Motor neuron (in vitro differentiated cells): ENCODE measurements at places on chromosomes 5 and 9.

- no peak for ATAC-seq
Measured at GRCh38 chr5:4361753-4362152, 766.1 kb downstream of the IRX1 start.

DNA sequence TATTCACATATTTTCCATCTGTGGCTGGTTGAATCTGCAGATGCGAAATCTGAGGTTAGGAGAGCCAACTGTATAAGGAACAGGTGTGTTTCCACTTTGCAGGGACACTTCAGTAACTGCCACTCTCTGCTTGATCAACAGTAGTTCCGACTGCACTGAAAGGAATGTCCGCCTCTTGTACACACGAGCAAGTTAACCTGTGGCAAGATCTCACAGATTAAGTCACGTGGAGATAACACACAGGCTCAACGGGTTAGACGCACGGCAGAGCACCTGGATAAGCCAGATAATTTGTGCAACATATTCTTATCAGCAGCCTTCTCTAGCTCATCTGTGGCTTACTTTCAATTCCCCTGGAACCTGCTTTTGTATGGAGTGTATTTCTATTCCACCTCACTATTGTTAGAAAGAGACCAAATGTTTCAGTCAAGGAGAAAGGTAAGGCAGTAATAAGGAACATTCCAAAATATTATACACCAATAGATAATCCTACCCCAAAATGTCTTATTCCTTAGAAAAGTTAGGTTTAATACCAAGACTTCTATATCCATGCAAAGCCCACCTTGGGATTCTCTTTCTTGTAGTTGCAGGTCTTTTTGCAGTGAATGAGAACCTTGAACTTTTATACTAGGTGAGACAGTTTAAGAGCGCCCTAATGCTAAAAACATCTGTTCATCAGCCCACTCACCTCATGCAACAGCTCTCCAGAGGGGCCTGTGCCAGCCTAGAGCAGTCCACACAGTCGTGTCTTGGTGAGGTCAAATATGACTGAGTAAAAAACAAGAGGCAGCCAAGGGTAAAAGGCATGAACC, 6.5 kb upstream of the C9 start:
- no peak for ATAC-seq

DNA sequence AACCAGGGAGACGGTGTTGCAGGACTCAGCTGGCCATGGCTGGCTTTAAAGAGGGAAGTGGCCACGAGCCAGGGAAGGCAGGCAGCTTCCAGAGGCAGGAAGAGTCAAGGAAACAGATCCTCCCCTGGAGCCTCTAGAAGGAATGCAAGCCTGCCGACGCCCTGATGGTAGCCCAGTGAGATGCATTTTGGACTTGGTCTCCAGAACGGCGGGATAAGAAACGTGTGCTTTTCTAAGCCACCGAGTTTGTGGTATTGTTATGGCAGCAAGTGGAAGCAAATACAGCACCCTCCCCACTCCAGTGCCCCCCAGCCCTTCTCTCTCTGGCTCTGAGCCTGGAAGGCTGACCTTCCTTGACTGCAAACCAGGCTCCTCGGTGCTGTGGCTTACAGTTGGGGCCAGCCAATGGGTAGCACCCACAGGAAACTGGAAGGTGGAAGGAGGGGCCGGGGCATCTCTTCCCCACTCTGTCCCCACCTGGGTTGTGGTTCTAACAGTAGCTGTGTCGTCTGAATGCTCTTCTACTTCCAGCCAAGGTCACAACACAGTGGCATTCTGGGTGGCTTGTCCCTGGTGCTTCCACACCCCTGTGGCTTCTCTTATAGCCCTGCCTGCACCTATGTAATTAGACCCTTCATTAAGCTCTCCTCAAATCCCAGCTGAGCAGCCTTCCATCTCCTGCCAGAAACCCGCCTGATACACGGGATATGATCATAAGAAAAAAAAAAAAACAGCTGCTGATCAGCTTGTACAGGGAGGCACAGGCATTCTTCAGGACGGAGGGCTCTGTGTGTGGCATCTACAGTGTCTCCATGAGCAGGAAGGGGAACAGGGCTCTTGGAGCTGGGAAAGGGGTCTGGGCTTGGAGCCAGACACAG, 29.9 kb upstream of the UNC5A start:
- ATAC-seq: peak; percentile 48

DNA sequence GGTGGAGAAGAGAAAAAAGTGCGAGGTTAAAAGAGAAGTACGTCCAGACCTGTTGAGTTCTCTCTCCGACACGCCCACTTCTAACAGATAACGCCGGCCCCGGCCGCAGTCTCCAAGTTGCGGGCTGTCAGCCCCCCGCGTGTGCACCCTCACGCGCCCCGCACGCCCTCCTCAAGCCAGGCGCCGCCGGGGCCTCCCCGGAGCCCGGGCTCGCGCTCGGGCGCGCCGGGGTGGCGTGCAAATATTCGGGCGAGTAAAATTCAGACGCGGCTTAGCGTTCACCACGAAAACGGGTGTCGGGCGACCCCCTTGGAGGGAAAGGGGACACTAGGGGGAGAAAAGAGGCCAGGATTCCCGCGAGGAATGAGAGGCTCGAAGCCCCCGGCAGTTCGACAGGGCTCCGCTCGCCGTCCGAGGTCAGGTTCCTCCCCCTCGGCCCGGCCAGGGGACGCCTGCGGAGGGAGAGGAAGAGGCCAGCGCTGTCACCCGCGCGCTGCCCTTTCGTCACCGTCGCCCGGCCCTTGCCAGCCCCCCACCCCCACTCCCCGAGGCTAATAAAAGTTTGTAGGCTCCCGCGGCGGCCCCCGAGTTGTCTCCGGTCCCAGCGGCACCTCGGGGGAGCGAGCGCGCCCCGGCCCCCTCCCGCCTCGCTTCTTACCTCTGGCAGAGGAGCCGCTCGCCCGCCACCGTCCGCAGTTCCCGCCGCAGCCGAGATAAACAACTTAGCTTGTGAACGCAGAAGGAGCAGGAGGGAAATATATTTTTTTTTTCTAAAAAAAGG, 743 bp downstream of the NR3C1 start:
- no peak for ATAC-seq
